ENCODE measurements at places on chromosomes 13 and 19. TPM values are rescaled to one million over a fixed set of nuclear protein-coding genes. Genes with fewer than 3 reads are reported as not detected.

Gene DMKN
- total RNA-seq: 27.3 TPM

Gene USP12
- total RNA-seq: 25.5 TPM

Gene NLRP4
- not detected for total RNA-seq

Gene PRODH2
- 0.66 TPM for total RNA-seq

Gene CCDC169
- 0.55 TPM for total RNA-seq

Gene ADAMTSL5
- 4.1 TPM for total RNA-seq

Gene ZNF525
- total RNA-seq: 0.29 TPM

Gene TTYH1
- 0.27 TPM for total RNA-seq

Gene KRTDAP
- not detected for total RNA-seq

Gene HSPB6
- 0.20 TPM for total RNA-seq

All from A549 treated with DMSO at 1 μM for 4 hours (cell line).